ENCODE measurements at places on chromosomes 2 and 18.

DNA sequence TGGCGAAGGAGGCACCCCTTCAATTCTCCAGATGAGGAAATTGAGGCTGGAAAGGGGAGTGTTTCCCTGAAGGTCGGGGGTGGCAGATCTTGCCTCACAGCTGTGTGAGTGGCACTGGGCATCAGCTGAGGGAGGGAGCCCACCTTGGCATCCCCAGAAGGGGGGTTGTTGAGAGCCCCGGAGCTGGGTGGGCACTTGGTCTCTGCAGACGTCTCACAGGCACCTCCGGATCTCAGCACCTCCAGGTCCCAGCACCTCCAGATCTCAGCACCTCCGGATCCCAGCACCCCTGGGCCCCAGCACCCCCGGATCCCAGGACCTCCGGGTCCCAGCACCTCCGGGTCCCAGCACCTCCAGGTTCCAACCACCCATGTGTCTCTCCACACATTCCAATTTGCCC, 137.9 kb downstream of the NFATC1 start:
- DNase-seq = no peak

- DNase-seq = no peak
Measured at GRCh38 chr2:150125708-150126107, 361.8 kb downstream of the RND3 start.

DNA sequence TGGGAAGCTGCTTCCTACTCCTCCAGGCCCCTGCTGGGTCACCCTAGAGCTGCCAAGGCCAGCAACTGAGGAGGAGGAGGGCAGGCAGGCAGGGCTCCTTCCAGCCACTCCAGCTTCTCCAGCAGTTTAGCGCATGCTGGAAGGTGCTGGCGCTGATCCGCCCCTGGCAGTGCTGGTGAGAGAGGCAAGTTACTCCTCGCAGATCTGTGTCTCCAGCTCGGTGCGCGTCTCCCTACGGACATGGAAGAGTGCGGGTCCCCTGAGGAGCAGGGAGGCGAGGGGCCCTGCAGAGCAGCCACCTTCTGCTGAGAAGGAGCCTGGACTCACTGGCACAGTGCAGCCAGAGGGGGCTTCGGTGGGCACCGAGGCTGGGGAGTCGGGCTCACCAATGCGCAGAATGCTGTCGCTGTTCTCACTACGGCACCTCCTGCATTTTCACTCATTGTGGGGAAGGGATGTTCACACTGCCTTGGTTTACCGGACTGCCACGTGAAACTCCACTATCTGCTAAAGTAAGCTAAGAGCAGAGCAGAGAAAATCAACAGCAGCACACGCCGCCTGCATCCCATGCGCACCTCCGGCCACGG, 206.0 kb downstream of the HDAC4 start:
- DNase-seq = no peak

- no peak for DNase-seq
Measured at GRCh38 chr2:71610671-71611070, 157.3 kb downstream of the DYSF start.

- no peak for DNase-seq
Measured at GRCh38 chr2:196224756-196225155, 53.4 kb upstream of the STK17B start.

- no peak for DNase-seq
Measured at GRCh38 chr2:219581346-219581745, 9.2 kb downstream of the INHA start.

All from GM12892 (cell line).